Stimulated activated CD8-positive, alpha-beta memory T cell treated with anti-CD3 and anti-CD28 coated beads, Interleukin-15, amount 100 ng/mL, for 48 hours (primary cell): ENCODE measurements at places on chromosomes 6 and 20.

- no peak for DNase-seq
Observed at GRCh38 chr6:126176282-126176681, 163.6 kb upstream of the CENPW start.

GRCh38 chr6:106155219-106155830 lies 69.2 kb downstream of the PRDM1 start:
- DNase-seq: no peak

DNA sequence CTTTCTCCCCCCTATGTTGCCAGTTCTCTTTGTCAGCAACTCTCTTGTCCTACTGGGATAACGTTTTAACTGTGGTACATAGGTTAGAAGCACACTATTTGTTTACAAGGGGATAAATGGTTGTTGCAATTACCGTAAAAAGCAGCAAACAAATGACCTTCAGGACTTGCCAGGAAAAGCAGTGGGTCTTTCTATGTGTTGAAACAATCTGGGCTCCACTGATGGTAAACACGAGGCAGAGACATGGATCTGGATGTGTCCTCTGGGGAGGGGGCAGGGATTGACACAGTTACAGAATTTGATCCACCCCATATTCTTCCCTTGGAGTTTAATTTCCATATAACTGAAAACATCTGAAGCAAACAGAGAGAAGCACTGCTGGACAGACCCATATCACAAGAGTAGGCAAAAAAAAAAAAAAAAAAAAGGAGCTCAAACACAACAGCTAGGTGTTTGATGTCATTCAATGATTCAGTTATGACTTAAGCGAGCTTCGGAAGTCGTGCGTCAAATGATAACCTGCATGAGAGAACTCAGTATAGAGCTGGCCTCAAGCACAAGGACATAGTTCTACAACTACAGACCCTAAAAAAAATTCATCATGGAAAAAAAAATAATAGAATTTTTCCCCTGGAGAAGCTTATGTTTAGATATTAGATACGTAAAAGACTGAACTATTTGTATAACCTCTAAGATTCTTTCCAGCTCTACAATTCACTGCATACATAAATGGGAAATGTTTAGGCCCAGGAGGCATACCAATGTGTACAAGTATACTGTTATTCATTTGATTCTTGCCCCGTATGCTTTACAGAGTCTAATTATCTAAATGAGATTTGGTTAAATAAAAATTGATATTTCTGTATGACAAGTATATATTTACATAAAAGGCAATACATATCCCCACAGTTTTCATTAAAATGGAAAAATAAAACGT lies 127.7 kb downstream of the ALDH8A1 start:
- no peak for DNase-seq

DNA sequence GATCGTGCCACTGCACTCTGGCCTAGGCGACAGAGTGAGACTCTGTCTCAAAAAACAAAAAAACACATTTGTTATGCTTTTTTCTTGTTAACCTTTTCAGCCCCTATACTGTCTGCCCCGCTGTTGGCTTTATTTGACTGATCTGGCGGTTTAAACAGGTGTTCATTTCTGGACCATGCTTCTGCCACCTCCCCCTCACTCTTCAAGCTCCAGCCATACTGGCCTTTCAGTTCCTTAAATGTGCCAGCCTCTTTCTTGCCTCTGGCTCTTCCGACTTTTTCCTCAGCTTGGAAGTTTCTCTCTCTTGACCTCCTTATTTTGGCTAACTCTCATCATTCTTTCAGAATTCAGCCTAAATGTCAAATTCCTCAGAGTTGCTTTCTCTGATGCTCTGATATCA lies 35.2 kb upstream of the TXLNB start:
- DNase-seq: no peak

GRCh38 chr20:34233687-34234086 lies 7.5 kb upstream of the ASIP start:
- DNase-seq: no peak

GRCh38 chr20:3483784-3484183 lies 13.0 kb downstream of the ATRN start:
- DNase-seq: no peak

- DNase-seq: no peak
Observed at GRCh38 chr20:5356941-5357340, 40.2 kb upstream of the PROKR2 start.

- DNase-seq: no peak
Observed at GRCh38 chr20:53001498-53002301, 29.5 kb downstream of the TSHZ2 start.

GRCh38 chr6:117326396-117326795 lies 61.0 kb downstream of the VGLL2 start:
- DNase-seq: no peak

DNA sequence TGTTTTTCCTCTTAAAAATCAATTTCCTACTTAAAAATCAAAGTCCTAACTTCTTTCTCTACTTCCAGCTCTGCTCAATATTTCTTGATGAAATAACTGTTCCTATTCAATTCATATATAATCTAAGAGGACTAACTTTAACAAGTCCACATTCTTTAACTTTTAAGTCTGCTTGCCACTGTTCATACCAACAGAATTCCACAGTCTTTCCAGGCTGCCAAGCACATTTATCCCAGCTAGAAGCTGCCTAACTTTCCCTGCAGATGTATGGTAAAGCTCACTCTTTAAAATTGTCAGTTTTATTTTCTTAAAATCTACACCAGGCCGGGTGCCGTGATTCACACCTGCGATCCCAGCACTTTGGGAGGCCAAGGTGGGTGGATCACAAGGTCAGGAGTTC lies 11.5 kb downstream of the CALHM6 start:
- no peak for DNase-seq

DNA sequence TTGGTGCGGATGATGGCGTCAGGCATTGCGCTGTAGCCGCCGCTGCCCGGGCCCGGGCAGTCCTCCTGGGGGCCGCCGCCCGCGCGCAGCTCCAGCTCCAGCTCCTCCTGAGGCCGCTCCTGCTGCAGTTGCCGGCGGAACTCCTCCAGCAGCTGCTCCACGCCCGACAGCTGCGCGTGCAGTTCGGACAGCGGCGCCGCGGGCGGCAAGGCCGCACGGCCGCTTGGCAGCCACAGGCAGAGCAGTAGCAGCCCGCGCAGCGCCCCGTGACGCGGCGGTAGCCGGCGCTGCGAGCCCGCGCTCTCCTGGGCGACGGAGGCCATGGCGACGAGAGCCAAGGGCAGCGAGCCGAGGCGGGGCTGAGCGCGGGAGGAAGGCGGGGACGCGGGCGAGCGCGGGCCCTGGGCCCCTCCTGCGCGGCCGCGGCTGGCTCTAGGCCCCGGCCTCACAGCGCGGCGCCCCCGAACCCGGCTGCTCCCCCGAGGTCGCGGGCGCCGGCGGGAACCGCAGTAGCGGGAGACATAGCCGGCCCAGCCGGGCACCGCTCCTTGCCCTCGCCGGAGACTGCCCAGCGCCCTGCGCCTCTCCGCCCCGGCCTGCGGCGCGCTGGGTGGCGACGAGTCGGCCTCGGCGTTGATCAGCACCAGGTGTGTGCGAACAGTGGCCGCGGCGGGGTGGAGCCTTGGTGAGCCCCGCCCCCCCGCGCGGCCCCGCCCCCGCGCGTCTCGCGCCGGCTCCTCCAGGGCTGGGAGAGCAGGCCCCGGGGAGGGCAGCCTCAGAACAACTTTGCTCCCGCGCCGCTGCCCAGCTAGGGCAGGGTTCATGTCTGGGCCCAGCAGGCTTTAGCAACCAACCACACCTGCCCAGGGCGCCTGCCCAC lies at the start of gene LRP11:
LRP11 (minus strand) TSS at position 662 of the 880 bp plus-strand sequence; CDS start at position 323, 339 bp downstream.
- DNase-seq: peak; percentile 61

GRCh38 chr6:13413466-13413862 lies 73.9 kb downstream of the GFOD1 start:
- no peak for DNase-seq

DNA sequence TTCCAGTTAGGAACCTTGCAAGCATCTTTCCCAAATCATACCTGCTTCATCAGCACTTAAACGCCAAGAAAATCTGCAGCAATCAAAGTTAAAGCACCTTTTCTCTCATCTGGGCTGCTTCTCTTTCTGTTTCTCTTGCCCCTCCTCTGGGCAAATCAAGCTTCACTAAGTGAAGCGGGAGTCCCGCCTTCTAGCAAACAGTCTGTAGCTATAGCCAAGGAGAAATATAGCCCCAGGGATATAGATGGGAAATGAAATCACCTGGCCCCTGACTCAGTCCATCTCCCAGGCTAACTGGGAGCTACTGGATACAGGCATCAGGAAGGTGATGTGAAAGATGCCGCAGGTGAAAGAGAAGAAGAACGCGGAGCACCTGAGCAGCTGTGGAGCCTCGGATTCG lies 481.9 kb downstream of the C6orf118 start:
- DNase-seq: no peak

GRCh38 chr6:159594750-159595117 lies 98.3 kb downstream of the SOD2 start:
- no peak for DNase-seq

- no peak for DNase-seq
Observed at GRCh38 chr20:48891235-48892048, 30.1 kb upstream of the ARFGEF2 start.

DNA sequence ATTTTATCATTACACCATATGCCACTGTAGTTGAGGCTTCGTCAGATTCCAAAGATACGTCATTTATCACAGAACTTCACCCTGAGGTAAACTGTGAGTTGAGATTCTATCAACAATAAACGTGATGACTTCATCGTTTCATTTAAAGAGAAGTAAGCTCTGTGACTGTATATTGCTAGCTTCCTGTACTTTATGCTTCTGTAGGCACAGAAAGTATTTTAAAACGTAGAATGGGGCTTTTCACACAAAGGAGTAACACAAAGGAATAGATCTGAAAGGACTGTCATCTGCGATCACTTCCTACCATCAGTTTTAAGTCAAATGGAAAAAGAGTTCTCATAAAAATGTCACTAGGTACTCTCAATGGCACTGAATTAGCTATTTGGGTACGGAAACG lies 234.4 kb upstream of the MCHR2 start:
- no peak for DNase-seq

- no peak for DNase-seq
Observed at GRCh38 chr6:88992741-88993552, 29.5 kb upstream of the RNGTT start.

DNA sequence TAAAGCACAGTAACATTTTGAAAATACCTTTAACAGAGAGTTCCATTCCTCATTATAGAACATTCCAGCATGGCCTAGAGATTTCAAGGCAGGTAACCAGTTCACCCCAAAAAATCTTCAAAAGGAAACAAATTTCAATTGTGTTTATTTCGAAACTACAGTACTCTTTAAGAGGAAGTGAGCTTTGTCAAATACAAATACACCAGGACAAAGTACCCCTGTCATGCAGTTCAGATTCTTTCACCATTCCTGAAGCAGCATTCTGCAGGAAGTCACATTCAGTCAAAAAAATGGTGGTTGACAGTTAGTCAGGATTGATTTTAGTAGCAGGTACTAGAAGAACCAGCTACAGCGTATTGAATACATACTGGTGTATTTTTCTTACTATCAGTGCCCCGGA lies 89.6 kb upstream of the RIN2 start:
- no peak for DNase-seq

GRCh38 chr20:12947691-12948090 lies 61.1 kb upstream of the SPTLC3 start:
- no peak for DNase-seq

DNA sequence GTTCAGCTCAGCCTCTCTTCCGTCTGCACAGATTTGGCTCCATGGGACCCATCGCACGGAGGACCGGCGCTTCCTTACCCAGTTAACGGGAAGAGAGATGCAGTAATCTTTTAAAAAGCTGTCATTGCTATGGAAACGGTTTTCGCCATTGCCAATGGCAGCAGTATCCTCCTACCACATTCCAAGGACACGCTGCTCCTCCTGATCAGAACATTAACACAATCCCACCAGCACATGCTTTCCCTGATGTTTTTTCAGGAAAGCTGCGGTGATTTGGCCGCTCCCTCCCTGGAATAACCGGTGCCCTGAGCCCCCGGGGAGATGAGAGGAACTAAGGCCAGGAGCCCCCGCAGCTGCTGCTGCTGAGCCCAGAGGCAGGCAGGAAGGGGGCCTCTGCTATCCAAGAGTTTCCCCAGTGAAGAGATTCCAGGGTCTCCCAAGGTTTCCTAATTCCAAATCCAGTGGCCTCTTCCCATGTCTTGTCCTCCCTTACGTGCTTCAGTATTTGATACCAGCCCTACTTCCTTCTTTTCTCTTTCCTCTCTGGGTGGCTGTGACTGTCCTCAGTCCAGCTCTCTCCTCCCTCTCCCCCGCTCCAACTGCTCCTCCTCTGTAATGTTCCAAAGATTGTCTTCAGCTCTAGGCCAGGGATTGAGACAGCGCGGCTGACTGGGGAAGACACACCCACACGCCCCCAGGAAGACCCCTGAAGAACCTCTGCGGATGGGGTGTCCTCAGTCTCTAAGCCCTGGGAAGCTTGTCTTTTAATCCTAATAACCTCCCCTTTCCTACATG lies 2.6 kb downstream of the BNIP5 start:
- DNase-seq: no peak

DNA sequence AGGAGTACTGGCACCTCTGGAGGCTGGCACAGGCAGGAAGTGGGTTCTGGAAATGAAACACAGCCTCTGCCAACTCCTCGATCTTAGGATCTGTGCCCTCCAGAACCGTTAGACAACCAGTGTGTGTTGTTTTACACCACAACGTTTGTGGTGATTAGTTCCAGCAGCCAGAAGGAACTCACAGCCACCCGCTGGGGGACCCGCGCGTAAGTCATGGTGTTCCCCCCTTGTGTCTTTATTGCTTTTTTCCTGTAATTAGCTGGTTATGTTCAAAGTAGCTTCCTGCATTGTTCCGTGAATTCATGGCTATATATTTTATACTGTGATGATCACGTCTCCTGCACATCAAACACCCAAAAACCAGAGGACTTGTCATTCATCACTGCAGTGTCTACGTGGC lies 117.4 kb downstream of the RNASET2 start:
- no peak for DNase-seq

GRCh38 chr6:52132292-52132691 lies 44.9 kb upstream of the PKHD1 start:
- no peak for DNase-seq

GRCh38 chr6:20200761-20201630 lies 11.3 kb downstream of the MBOAT1 start:
- no peak for DNase-seq

GRCh38 chr6:26003102-26003694 lies 40.6 kb downstream of the TRIM38 start:
- DNase-seq: no peak

DNA sequence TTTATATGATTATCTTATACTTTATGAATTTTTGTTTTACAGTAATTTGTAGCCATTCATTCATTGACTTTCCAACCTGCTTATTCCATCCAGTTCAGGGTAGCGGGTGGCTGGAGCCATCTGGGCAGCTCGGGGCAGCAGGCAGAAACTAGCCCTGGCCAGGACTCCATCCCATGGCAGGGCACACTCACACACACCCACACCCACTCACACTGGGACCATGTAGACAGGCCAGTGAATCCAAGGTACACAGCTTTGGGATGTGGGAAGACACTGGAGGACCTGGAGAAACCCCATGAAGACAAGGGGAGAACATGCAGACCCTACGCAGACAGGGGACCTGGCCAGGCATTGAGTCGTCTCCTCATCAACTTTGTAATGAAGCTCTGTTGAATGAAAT lies 84.8 kb downstream of the ADGRG6 start:
- DNase-seq: no peak

GRCh38 chr6:36123270-36124139 lies 6.8 kb upstream of the MAPK13 start:
- DNase-seq: peak; percentile 87

GRCh38 chr6:97059473-97059872 lies 134.9 kb downstream of the KLHL32 start:
- DNase-seq: no peak
